A172 (cell line): ENCODE measurements at places on chromosomes 2 and 18. TPM values are rescaled to one million over a fixed set of nuclear protein-coding genes. Genes with fewer than 3 reads are reported as not detected.
A peak's percentile ranks its signal among the peaks of the same experiment; 100 is the strongest.

GRCh38 chr2:36971990-36972389 is 5.7 kb upstream of the STRN start:
- no peak for DNase-seq

GPR35 gene
- 0.17 and 2.7 TPM in 2 replicates for total RNA-seq

DNA sequence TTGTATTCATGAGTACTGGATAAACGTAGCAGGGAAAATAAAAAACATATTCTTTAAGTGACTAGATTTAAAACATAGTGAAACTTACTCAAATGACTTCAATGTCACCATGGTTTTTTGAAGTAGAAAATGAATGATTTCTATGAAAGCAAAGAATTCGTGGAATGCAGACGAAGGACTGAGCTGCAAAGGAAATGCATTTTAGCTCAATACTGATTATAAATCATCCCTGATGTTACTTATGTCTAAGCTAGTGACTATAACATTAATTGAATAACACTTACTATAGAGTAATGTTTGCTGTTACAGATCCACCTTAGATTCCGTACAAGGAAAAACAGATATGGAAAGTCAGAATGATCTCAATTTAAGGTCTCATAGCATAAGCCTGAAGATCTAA is 1257.7 kb upstream of the CDH2 start:
- DNase-seq, result peak; percentile 6

- no peak for DNase-seq
These were observed 1867.4 kb downstream of the SUCLG1 start for GRCh38 chr2:82591718-82592117.

DNA sequence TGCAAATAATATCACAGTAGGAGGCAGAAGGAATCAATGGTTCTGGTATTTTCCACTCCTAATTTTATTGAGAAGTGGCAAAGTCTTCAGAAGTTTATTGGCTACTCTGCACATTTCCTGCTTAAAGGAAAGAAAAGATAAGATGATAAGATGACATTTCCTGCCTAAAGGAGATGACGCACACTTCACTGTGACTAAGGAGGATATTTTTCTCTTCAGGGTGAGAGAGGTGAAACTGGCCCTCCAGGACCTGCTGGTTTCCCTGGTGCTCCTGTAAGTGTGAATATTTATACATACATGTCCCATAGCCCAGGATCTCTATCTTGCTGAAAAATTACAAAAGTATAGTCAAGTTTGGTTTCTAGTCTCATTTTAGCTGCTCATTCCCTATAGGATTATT is 27.9 kb downstream of the COL3A1 start:
- peak; percentile 94 for DNase-seq

- DNase-seq, result no peak
These were observed 513.3 kb downstream of the LRRTM4 start for GRCh38 chr2:77008853-77009252.
